ENCODE measurements at places on chromosomes 6 and 20.

DNA sequence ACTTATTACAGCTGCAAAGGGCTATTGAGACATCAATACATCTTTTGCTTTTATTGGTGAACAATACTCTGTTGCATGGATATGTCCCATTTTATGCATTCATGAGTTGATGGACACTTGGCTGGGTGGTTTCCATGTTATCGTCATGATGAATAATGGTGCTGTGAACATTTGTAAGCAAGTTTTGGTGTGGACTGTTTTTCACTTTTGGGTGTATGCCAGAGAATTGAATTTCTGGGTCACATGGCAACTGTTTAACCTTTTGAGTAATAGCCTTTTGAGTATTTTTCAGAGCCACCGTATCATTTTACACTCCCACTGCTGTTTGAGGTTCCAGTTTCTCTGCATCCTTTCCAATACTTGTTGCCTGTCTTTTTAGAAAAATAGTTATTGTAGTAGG, 107.0 kb downstream of the JARID2 start:
- DNase-seq, result no peak

GRCh38 chr6:2209226-2209809, 36.1 kb downstream of the GMDS start:
- DNase-seq, result no peak

DNA sequence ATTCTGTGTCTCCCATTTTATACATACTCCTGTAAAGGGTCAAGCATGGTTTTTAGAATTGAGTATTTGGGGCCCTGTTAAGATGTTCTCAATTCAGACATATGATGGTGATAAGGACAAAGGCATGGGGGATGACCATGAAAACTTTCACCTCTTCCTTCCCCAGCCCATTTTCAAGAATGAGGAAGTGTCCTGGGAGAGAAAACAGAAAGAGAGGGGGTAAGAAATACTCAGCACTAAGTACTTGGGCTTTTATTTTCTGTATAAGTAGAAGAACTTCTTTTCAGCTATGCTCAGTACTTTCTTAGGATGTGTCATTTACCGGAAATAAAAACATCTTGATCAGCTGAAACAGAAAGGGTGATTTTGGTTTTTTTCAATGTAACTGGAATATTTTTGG, 10.9 kb upstream of the MBOAT1 start:
- no peak for DNase-seq

DNA sequence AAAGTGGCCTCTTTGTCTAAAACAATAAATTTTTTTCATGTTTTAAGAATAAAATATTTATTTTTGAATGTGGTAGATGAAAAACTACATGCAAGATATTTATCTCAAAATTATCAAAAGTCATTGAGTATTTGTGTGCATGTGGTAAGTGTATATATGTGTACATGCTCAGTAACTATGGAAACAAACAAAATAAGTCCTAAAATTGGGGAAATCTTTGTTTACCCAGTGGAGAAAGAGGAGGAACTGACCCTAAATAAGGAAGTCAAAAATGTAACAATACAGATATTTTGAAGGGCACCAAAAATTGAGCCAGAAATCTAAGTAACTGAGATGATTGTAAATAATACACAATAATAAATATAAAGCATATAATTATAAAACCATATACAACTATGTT, 639.2 kb downstream of the MAFB start:
- DNase-seq, result no peak

DNA sequence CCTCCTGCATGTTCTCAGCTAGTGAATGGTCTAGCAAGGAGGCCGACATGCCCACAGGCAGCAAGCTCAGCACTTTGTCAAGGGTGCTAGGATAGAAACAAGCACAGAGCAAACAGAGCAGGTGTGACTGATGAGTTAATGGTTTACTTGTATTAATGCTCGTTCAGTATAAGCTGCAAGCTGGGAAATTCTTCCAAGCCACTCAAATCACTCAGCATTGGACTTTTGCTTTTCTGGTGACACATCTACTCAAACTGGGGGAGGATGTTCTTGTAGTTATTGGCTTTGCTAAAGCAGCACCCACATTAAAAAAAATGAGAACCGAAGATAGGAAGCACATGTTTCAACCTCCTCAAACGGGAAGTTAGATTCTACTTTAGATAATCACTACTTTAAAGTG, 43.1 kb upstream of the NEDD9 start:
- peak; percentile 61 for DNase-seq

GRCh38 chr6:154219250-154219649, 137.4 kb downstream of the IPCEF1 start:
- no peak for DNase-seq

GRCh38 chr20:10668677-10669368, 5.0 kb downstream of the JAG1 start:
- DNase-seq, result no peak

DNA sequence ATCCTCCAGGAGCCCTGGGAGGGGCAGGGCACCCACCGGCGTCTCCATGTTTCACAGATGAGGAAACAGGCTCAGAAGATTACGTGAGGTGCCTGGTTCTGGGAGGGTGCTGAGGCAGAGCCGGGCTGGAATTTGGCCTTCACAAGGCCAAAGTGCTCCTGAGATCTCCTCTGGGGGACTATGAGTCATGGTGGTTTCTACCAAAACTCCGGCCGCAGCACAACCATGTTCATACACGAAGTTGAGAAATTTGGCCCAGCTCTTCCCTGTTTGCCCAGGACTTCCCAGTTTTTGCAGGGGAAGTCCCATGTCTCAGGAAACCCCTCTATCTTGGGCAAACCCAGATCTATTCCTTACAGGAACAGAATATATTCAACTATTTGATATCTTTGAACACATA, 172.9 kb upstream of the CDYL start:
- DNase-seq, result no peak

DNA sequence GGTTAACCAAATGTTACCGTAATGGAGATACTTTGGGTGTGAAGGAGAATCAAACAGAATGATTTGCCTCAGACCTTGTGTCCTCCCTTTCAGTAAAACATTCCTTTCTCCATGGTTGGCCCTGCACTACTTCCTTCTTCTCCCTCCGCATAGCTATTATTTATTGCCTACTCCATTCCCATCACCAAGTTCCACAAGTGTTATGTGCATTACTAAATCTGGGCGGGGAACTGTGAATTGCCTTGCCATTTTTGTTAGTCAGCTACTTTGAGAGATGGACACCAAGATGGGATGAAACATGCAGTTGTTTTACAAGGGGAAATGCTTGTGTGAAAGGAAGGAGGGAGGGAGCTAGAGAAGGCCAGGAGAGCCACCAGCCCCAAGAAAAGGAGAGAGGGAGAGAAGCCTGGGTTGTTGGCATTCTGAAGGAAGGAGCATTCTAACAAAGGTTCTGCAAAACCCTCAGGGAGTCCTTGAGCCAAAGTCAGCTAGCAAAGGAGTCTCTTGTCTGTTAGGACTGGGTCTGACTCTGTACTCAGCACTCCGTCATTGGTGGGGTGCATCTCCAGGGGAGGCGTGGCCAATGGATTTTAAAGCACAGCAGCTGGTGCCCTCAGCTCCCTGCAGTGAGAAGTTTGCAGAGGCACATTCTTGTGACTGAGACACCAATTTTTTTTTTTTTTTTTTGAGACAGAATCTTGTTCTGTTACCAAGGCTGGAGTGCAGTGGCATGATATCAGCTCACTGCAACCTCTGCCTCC, 83.6 kb upstream of the CHD6 start:
- DNase-seq, result no peak

DNA sequence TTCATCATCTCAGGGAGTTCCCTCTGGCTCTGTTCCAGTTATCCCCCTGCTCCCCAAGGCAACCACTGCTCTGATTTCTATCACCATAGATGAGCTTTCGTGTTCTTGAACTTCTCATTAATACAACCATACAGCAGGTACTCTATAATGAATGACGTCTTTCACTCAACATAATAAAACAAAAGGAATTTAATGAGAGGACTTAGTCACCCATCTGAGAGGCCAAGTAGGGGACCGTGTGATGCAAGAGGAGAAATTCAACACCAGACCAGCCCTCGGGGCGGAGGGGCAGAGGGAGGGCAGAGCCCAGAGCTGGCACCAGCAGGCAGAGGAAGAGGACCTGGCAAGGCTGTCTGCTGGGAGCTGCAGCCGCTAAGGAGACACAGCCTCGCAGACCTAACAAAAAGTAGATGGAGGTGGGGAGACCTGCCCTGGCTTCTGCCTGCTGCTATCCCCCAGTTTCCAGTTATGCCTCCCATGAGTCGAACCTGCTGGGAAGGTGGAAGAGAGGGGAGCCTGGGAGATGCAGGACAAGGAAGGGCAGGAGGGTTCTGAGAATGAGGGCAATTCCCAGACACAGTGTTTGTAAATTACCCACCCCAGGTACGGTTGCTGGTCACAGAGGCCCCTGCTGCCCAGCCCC, 13.8 kb downstream of the CCN5 start:
- DNase-seq, result no peak

DNA sequence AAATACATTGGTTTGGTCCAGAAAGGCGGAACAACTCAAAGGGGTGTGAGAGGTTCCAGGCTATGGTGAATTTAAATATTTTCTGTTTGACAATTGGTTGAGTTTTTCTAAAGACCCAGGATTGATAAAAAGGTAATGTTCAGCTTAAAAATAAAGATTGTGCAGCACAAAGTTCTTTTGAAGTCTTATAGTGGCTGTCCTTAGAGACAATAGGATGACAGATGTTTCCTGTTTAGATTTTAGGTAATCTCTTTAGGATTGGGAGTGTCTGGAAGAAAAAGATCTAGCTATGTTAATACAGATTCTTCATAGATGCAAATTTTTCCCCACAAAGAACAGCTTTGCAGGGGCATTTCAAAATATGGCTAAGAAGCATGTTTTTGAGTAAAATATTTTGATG, 119.7 kb downstream of the GRIK2 start:
- no peak for DNase-seq

DNA sequence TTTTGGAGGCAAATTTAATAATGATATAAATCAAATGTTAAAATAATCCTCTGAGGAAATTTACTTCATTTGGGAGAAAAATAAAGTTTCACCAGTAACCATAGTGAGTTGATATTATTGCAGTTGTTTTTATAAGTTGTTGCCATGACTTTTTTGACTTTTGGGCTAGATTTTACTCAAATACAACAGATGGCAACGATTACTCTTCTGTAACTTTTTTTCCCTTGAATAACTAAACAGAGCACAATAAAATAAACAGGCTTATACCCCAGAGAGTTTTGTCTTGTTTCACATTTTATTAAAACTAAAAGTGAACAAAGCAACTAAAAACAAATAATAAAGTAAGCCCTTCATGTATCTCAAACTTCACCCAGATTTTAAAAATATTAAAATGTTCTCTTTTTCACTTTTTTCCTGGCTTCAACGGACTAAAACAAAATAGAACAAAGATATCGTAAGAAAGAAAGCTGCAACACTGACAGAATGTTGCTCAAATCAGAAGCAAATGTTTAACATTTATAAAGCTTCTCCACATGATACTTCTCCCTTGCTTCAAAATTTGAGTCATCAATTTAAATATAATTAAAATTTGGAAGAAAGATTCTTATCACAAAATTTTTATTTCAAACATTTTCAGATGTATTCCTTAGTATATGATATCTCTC, 42.5 kb upstream of the BMP5 start:
- DNase-seq, result no peak

- DNase-seq, result no peak
Observed at GRCh38 chr6:77565370-77565769, 87.5 kb upstream of the MEI4 start.

DNA sequence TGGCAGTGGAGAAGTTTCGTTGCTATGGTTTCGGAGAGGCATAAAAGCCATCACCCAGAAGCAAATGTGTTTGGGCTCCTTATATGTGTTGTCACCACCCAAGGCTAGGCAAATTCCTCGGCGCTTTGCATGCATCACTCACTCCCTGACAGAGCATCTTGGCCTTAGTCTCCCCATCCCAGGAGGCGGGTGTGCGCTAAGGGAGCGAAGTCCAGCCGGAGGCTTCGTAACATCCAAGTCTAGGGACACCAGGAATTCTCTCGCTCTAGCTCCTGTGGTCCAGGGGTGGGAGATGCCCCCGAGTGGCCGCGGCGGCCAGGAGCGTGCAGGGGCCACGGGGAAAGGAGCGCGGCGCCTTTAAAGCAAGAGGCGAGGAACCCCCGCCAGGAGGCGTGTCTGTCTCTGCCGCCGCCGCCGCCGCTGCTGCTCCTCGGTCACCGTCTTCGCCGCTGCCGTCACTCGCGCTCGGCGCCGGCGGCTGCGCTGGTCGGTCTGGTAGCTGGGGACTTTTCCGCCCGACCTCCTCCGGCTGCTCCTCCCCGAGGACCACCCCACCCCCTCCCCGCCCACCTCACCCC, at the start of gene GRIK2:
TSS of gene GRIK2 (plus strand) at position 458 of the 578 bp plus-strand sequence.
- DNase-seq, result peak; percentile 3

DNA sequence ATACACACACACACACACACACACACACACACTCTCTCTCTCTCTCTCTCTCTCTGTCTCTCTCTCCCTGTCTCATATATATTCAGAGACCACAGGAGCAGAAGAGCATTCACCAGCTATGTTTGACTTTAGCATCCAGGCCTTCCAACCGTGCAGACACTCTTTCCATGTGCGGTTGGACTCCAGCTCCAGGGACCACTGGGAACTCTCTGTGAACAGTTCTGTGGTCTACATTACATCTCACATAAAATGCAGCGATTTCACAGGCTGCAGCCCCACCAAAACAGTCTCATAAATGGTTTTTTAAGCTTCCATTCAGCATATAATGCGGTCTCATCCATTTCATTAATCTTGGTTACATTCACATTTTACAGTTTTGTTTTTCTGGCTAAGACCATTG, 508.4 kb upstream of the SULF2 start:
- no peak for DNase-seq

DNA sequence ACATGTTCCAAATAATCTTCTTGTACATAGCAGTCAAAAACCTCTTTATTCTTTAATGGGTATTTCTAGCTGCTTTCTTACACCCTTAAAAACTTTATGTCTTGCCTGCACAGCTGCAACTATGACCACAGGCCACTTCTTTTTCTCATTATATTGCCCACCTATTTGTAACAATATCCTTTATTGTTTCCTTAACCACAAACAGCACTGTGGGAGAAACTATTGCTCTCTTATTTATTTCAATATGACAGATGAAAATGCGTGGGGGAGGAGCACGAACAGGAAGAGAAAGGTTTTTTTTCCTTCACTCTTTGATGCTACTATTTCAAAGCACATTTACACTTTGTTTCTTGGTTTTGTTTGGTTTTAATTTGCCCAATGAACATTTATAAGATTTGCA, 253.5 kb downstream of the GJA1 start:
- DNase-seq, result no peak

DNA sequence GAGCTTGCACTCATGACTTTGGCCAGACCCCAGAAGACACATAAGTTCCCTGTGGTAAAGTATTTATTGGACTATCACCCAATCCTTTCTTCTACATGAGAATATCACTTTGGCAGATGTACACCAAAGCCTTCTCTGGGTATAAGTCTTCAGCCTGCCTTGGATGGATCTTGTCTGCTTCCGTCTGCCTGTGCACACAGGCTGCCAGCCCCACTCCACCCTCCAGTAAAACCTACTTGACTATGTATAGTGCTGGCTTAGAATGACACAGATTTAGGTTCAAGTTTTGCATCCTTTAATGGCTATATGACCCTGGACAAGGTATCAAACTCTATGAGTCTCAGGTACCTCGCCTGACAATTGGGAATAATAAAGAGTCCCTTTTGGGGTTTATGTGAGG, 63.4 kb downstream of the BACH2 start:
- DNase-seq, result no peak

GRCh38 chr6:95589826-95590570, 12.7 kb downstream of the MANEA start:
- no peak for DNase-seq

- no peak for DNase-seq
Observed at GRCh38 chr20:19018881-19019280, 193.6 kb upstream of the SLC24A3 start.

GRCh38 chr6:17816921-17817611, 110.3 kb upstream of the NUP153 start:
- no peak for DNase-seq

Data from GM18507 (cell line).